ENCODE measurements at places on chromosomes 2 and 18.

DNA sequence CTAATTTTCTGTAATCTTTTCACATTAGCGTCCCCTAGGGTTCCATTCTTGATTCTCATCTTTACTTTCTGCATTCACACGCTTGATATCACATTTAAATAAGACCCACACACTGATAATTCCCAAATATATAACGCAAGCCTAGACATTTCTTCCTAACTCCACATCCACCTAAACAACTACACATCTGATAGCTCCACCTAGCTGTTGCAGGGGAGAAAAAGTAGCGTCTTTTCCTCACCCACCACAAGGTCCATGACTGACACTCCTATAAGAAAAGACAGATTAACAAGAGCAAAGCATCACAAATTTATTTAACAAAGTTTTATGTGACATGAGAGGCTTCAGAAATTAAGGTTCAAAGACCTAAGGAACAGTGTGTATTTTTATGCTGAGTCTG, 862.2 kb upstream of the DDX18 start:
- no peak for DNase-seq

GRCh38 chr2:218995561-218995960, 2.3 kb upstream of the CRYBA2 start:
- DNase-seq: no peak

DNA sequence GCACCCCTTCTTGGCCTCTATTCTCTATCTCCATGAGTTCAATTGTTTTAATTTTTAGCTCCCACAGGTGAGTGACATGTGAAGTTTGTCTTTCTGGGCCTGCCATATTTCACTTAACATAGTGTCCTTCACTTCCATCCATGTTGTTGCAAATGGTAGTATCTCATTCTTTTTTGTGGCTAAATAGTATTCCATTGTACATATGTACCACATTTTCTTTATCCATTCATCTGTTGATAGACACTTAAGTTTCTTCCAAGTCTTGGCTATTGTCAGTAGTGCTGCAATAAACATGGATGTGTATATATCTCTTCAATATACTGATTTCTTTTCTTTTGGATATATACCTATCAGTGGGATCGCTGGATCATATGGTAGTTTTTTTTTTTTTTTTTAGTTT, 9.0 kb downstream of the STRADB start:
- no peak for DNase-seq

DNA sequence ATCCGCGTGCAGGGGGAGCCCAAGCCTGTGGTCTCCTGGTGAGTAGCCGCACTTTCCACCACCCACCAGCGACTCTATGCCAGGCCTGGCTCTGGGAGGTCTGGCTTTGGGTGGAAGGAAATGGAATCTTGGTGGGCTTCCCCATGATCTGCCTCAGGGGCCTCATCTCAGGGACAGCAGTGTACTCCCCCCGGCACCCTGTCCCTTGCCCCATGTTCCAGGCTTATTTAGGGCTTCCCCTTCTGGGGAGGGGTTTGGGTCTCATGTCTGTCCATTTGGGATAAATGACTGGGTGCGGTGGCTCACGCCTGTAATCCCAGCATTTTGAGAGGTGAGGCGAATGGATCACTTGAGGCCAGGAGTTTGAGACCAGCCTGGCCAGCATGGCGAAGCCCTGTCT, 27.7 kb downstream of the SPEG start:
- no peak for DNase-seq

- DNase-seq: no peak
These were observed 662.2 kb upstream of the CNTNAP5 start for GRCh38 chr2:123362671-123363440.

- no peak for DNase-seq
These were observed 291.0 kb upstream of the CDH19 start for GRCh38 chr18:66894851-66895250.

DNA sequence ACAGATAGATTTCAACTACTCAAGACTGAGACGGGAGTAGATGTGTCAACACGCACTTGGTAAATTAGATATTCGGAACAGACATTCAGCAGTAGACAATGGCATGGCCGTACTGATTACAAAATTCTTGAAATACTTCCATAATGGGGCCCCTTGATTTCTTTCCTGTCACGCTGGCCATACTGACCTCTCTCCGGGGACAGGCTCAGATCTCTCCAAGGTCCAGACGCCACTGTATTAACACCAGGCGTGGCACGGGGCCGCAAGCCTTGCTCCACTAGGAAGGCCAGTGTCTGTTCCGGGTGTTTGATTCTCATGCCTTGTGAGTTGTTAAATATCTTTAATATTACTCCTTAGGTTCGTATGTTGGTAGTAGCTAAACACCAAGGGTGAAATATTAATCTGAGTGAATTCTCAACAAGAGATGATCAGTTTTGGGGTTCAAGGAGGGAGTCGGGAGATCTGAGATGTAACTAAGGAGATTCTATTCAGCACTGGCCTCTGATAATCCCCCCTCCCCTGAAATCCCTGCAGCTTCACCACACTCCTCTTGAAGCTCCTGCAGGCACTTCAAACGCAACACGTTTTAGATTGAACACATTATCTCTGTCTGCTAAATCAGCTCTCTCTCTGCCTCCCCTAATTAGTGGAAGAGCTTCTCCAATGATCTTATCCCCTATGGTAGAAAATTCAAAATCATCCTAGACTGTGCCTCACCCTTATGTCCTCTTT, 2.2 kb upstream of the EHD3 start:
- DNase-seq: no peak

GRCh38 chr18:8976606-8977005, 125.9 kb upstream of the NDUFV2 start:
- no peak for DNase-seq

Data from putamen (tissue), 1 donor.